GM06990 (cell line): ENCODE measurements at places on chromosomes 12 and 14.

GRCh38 chr12:42010715-42011114 is 134.0 kb downstream of the GXYLT1 start:
- no peak for DNase-seq

DNA sequence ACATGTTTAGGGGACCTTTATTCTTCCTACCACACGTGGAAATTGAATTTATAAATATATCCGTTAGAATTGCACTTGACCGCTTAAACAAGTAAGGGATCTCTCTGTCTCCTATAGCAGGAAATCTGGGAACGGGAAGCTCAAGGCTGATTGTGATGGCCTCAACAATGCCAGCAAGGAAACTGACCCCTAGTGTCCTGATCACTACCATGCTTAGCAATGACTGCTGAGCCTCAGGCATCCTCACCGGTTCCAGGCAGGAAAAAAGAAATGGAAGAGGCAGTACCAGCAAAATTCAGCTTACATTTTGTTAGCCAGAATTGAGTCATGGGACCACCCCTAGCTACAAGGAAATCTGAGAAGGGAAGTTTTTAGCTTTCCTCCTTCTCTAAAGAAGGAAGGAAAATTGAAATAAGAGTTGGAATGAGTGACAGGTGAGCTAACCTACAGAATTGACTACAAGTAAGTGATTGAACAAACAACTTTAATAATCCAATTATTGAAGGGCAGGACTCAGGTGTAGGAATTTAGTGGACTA is 43.9 kb upstream of the AMN1 start:
- DNase-seq, result no peak

GRCh38 chr14:23514644-23514957 is 37.0 kb downstream of the ZFHX2 start:
- DNase-seq, result no peak

DNA sequence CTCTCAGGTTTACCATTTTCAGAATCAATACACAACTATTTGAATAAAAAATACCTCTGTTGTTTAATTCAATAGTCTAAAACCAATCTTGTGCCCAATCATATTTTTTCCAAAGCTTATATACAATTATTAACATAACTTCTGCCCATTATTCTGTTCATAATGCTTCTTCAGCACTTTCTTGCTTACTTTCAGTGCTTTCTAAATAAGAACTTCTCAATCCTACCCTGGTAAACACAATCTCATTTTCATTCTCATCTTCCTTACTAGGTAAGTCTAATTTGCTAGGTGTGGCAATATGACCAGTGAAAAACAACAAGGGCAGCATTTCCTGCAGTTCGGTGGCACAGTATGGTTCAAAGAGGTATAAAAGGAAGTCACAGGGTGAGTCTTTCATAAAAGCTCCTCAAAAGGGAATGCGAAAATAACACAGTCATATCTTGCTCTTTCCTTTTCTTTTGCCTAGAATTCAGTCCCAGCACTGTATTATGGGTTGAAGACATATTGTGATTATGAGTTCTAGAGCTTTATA is 103.5 kb downstream of the FOXG1 start:
- DNase-seq, result no peak

DNA sequence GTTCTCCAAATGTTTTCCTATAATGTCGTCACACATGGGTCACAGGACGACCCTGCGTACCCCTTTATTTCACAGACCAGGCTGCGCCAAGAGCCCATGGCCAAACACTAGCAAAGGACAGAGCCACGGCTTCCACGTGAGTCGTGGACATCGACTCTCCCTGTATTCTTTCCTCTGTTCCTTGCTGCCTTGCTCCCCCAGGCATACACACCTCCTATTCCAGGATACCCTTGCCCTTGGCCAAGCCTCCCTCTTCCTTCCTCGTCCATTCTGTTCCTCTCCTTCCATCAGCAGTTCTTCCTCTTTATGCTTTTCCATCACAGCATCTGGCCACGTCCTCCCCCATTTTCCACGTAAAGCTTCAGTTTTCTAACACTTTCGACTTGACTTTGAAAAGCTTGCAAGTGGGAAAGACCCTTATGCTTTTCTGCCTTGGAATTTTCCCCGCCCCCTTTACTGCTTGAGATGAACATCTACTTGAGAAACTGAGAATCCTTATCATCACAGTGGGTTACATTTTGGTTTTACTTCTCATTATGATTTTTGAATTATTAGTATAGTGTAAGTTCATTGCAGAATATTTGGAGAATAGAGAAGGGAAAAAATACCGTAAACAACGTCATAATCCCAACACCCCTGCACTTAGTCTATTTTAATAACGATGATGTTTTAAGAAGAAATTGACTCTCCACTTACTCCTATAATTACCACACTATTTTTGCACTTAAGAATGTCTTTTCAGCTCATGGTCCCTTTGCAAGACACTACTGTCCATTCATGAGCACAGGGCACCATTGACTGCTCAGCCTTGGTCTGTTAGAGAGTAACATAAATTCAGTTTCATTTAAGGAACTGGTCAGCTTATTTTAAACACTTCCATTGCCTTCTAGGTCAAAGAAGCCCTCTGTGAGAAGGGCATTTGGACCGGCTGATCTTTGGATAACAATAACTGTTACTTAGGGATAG is 15.8 kb upstream of the NINJ2 start:
- no peak for DNase-seq

DNA sequence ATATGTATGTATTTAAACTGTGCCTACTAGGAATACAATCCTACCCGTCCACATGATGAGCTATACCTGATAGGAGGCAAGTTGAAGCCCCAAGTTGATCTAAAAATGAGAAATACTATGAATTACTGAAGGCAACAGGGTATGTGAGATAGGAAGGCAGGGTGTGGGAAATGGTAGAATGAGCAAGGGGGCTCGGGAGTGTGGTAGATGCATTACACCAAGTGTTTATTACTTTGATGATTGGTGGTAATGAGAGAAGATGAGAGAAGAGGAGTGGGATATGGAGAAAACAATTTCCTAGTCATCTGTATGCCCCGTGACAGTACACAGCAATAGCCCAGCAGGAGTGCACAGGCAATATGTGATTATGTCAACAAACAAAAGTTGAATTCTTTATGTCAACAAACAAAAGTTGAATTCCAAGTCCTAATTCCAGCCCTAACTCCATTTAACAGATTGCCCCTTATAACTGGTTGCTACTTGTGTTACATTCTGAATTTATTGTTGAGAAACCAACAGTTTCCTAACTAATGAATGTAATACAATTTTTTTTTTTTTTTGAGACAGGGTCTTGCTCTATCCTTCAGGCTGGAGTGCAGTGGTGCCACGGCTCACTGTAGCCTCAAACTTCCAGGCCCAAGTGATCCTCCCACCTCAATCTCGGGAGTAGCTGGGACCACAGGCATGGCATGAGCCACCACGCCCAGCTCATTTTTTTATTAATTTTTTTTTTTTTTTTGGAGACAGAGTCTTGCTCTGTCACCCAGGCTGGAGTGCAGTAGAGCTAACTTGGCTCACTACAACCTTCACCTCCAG is 2.5 kb downstream of the LPCAT3 start:
- no peak for DNase-seq

- DNase-seq, result no peak
Measured at GRCh38 chr12:54416687-54417603, 2.1 kb downstream of the ITGA5 start.

DNA sequence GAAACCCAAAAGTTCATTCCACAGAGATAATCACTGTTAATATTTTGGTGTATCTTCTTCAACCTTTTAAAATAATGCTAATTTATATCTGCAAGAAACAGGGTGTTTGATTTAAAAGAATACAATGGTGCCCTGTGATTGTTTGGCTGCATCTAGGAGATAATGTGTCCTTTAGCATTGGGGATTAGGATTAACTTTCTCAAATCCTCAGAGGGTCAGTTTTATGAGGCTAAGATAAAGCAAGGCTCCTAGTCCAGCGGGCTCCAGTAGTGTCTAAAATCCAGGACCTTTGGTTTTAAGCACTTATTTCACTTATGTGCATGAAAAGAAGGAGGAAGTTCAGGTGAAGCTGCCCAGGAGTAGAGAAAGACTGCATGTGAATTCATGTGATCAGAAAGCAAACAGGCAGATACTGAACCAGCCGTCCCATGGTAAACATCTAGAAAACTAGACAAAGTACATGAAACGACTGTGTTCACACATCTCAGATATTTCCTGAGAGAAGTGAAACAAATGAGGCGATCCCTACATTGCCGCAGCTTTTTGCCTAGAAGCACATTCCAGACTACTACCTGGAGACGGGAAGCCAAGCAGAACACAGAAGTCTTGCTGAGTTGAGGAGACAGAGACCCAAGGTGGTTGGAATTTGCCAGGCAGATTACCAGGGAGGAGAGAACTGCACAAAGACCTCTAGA is 129.1 kb upstream of the MAX start:
- DNase-seq, result no peak

DNA sequence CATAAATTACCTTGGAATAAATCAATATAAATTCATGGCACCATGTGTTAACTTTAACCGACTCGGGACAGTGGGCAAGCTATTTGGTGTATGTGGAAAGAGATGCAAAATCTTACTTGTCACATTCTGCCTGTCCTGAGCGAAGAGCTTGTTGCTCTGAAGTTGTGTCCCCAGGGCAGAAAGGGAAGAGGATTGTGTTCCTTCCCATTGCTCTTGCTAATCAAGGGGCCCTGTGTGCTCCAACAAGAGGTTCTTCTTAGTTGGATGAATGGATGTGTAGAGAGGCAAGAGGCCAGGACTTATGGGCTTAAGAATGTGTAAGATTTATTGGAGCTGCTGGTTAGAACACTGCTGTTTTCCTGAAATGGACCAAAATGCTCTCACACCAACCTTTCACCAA is 36.5 kb upstream of the FRS2 start:
- no peak for DNase-seq

GRCh38 chr12:19261773-19262172 is 132.2 kb downstream of the PLEKHA5 start:
- DNase-seq, result no peak

DNA sequence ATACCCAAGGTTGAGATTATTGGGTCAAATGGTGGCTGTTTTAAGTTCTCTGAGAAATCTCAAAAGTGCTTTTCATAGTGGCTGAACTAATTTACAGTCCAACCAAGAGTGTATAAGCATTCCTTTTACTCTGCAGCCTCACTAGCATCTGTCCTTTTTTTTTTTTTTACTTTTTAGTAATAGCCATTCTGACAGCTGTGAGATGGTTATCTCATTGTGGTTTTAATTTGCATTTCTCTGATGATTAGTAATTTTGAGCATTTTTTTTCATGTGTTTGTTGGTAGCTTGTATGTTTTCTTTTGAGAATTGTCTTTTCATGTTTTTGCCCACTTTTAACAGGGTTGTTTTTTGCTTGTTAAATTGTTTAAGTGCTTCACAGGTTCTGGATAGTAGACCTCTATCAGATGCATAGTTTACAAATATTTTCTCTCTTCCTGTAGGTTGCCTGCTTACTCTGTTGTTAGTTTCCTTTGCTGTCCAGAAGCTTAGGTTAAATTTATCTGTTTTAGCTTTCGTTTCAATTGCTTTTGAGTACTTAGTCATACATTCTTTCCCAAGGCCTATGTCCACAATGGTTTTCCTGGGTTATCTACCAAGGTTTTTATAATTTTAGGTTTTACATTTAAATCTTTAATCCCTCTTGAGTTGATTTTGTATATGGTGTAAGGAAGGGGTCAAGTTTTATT is 881.3 kb upstream of the SEL1L start:
- no peak for DNase-seq

GRCh38 chr12:8698879-8699278 is 1.1 kb downstream of the RIMKLB start:
- no peak for DNase-seq

DNA sequence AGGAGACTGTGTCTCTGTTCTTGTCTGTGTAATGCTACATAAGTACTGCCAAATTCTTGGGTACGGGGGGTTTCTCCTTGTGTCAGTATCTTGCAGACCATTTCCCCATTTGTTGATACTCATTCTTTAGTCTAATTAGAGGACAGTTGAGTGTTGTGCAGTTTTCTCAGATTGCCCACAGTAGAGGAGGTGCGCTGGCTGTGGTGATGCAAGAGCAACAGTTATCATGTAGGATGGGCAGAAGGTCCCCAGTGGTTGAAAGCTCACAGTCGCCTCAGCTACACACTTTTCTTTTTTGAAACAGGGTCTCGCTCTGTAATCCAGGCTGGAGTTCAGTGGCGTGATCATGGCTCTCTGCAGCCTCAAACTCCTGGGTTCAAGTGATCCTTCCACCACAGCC is 37.8 kb upstream of the ATP2A2 start:
- no peak for DNase-seq

GRCh38 chr14:68683326-68683725 is 109.5 kb downstream of the ZFP36L1 start:
- DNase-seq, result no peak
